ENCODE measurements at places on chromosomes 2 and 18. TPM values are rescaled to one million over a fixed set of nuclear protein-coding genes. Genes with fewer than 3 reads are reported as not detected.

DNA sequence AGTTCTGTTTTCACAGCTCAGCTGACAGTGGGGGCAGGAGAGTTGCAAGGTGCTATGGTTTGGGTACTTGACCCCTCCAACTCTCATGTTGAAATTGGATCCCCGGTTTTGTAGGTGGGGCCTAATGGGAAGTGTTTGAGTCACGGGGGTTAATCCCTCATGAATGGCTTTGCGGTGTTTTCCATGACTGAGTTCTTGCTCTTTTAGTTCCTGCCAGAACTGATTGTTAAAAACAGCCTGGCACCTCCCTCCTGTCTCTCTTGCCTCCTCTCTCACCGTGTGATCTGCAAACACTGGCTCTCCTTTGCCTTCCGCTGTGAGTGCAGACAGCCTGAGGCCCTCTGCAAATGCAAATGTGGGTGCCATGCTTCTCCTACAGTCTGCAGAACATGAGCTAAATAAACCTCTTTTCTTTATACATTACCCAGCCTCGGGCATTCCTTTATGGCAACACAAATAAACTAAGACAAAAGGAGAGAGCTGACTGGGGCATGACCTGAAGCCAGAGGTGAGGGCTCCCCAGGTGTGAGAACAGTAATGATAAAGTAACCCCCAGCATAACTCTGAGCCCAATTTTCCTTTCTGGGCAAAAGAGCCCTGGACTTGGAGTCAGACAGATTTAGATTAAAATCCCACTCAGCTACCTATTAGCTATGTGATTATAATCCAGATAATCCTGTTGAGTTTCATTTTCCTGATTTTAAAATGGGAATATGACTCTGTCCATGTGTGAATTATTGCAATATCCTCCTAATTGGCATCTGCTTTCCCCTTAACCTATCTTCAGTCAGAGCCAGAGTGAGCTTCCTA is 64.9 kb upstream of the CAPN13 start:
- no peak overlapping the region for H3K27ac ChIP-seq
- no peak for DNase-seq
- H3K4me1 ChIP-seq = no peaks in the 10 kb centered on the region
- H3K4me3 ChIP-seq = no peak overlapping the region

GRCh38 chr18:7728297-7728696 is 161.2 kb downstream of the PTPRM start:
- no peak overlapping the region for H3K27ac ChIP-seq
- H3K27me3 ChIP-seq = no peaks in the 10 kb centered on the region
- no peak for DNase-seq

DNA sequence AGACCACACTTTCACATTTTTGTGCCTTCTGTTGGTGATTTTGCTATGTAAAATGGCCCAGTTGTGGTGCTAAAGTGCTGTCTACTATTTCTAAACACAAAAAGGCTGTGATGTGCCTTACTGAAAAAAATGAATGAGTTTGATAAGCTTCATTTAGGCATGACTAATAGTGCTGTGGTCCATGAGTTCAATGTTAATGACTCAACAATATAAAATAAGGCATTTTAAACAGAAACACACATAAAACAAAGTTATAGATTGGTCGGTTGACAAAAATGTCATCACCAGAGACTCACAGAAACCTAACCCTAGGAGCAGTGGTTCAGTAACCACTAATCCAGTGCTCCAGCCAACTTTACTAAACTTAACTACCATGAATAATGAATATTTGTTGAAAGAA is 160.0 kb downstream of the DNAH6 start:
- H3K27ac ChIP-seq = no peak overlapping the region
- no peaks in the 10 kb centered on the region for H3K27me3 ChIP-seq
- no peaks in the 10 kb centered on the region for H3K36me3 ChIP-seq
- H3K4me1 ChIP-seq = peaks cover 6% of the 10 kb centered on the region
- DNase-seq = peak; percentile 71

GRCh38 chr2:240974771-240975572 is 23.4 kb upstream of the SNED1 start:
- no peaks in the 10 kb centered on the region for H3K36me3 ChIP-seq
- H3K4me1 ChIP-seq = peaks cover 4% of the 10 kb centered on the region
- no peak overlapping the region for H3K4me3 ChIP-seq
- no peak overlapping the region for H3K27ac ChIP-seq

DNA sequence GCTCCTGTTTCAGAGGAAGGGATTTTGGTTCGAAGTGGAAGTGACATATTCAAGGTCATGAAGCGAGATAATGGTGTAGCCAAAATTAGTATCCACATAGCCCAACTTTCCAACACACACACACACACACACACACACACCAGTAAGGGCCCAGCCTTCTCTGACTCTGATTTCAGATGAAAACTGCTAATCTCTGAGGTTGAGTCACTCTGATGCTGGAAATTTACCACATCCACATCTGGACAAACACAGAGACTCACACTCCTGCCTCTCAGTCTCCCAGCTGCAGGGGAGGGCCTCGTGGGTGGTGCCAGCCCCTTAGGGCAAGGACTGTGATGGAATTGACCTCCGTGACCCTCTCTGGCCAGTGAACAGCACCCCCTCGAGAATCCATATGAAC is 29.0 kb upstream of the SLC35F6 start:
- peak; percentile 96 for DNase-seq
- H3K27me3 ChIP-seq = peaks cover 3% of the 10 kb centered on the region
- no peaks in the 10 kb centered on the region for H3K36me3 ChIP-seq
- no peak overlapping the region for H3K4me3 ChIP-seq

DNA sequence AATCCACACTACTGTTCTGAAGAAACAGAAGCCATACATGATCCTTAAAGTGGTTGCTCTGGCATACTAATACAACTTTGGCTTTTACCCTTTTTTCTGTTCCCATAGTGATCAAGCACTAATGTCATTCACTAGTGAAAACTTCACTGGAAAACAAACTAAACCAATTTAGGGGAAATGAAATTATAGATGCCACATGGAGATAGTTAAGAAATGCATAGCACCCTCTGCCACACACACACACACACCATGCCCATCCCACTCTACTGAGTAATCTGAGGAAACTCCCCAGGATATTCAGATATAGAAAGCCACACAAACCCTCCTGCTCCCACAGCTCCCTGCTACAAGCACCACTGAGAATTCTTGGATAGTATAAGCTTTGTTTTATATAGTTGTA is 39.1 kb downstream of the SLC3A1 start:
- DNase-seq = no peak
- H3K27me3 ChIP-seq = no peaks in the 10 kb centered on the region
- H3K27ac ChIP-seq = no peak overlapping the region
- no peak overlapping the region for H3K4me3 ChIP-seq
- H3K4me1 ChIP-seq = no peaks in the 10 kb centered on the region

GRCh38 chr2:208982831-208983230 is 441.0 kb upstream of the MAP2 start:
- no peak overlapping the region for H3K27ac ChIP-seq
- H3K36me3 ChIP-seq = no peaks in the 10 kb centered on the region
- no peak overlapping the region for H3K4me3 ChIP-seq

GRCh38 chr2:8587251-8587791 is 94.5 kb upstream of the ID2 start:
- peaks cover 4% of the 10 kb centered on the region for H3K27me3 ChIP-seq

DNA sequence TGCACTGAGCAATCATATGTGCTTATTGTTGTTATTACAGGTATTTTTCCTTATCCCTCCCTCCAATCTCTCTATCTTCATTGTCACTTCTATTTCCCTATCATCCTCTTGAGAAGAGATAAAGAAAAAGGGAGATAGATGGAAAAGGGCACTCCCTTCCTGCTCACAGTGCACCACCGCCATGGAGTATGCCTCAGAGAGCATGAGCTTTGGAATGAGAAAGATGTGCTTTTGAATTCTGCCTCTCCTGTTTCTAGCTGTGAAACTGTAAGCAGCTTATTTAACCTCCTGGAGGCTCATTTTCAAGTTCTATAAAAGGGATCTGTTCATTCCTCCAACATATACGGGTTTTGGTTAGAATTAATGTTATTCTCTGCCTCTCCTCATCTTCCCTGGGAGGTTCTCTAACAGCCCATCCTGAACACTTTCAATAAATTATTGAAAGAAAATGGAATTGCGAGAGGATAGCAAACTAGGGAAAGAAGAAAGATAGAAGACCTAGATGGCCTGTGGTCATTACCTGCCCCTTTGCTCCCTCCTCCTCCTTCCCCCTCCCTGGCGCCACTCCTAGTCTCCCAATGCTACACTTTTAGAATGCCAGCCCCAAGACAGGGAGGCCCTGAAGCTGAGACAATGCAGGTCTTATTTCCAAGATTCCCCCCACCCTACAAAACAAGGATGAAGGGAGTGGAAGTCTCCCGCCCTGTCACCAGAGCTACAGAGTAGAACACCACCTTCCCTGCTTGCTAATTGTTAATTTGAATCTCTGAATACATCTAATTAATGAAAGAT is 37.8 kb downstream of the FIGN start:
- peaks cover 1% of the 10 kb centered on the region for H3K4me1 ChIP-seq
- H3K4me3 ChIP-seq = no peak overlapping the region
- H3K27me3 ChIP-seq = no peaks in the 10 kb centered on the region
- no peak for DNase-seq
- H3K27ac ChIP-seq = no peak overlapping the region
- no peaks in the 10 kb centered on the region for H3K36me3 ChIP-seq

DNA sequence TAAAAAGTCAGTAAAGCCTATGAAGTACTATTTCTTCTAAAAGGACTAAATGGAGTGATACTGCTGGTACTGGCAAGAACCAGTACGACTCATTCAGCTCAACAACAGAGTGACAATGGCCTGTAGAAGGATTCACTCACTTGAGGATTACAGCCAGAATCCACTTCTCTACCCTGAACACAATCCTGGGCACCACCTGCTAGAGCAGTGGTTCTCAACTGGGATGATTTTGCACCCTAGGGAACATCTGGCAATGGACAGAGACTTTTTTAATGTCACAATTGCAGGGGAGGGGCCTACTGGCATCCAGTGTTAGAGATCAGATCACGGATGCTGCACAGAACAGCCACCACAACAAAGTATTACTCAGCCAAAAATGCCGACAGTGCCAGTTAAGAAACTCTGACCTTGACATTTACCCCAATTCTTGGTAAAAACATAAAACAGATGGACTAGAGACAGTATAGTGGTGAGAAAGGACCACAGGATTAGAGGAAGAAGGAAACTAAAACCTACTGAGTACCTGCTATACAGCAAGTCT is 5.0 kb downstream of the SPIRE1 start:
- H3K27me3 ChIP-seq = no peaks in the 10 kb centered on the region
- DNase-seq = peak; percentile 71
- no peak overlapping the region for H3K27ac ChIP-seq
- H3K4me1 ChIP-seq = peaks cover 2% of the 10 kb centered on the region
- no peak overlapping the region for H3K4me3 ChIP-seq
- no peaks in the 10 kb centered on the region for H3K36me3 ChIP-seq

DNA sequence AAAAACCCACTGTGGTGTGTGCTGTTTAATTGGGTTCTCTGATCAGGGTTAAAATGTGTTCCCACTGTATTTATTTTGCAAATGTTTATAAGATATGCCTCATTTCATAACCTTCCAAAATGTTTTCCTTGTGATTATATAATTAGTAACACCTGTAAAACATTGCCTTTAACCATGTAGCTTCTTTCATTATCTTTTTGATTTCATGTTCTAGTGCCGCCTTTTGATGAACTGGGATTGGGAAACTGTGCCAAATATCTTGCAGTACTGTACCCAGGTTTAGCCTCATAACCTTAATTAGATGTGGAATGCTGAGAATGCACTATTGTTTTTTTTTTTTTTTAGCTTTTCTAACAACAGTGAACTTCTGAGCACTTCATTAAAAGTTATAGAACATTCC is 96.9 kb downstream of the TANC1 start:
- H3K36me3 ChIP-seq = no peaks in the 10 kb centered on the region

DNA sequence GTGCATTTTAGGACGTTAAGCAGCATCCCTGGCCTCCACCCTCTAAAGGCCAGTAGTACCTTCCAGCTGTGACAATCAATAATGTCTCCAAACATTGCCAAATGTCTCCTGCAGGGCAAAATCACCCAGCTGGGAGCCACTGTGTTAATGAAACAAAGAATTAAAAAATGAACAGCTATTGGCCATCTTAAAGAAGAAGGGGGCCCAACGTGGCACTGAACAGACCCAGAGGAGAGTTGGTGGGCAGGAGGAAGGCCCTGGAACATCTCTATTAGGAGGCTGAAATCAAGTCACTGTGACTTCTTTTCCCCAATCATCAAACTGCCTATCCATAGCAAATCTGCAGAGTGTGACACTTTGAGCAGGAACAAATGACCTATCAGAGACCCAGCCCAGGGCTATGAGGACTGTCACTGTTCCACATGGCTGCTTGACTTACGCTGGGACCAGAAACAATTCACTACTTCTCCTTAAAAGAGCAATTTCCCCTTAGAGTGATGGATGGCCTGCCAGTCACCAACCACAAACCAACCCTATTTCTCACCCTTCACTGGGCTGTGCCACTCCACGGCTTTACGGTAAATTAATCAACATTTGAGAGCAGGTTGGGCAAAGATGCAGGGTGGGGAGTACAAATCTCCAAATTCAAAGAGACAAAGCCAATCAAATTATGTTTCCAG is 35.2 kb upstream of the TEX51 start:
- H3K27me3 ChIP-seq = no peaks in the 10 kb centered on the region
- H3K27ac ChIP-seq = no peak overlapping the region
- H3K36me3 ChIP-seq = no peaks in the 10 kb centered on the region

The IRS1 gene
- 29.1 TPM for total RNA-seq

The TMX3 gene
- 107 TPM for total RNA-seq

The CCL20 gene
- total RNA-seq = not detected

The IL36A gene
- total RNA-seq = not detected
